ENCODE measurements at places on chromosomes 2 and 18. TPM values are rescaled to one million over a fixed set of nuclear protein-coding genes. Genes with fewer than 3 reads are reported as not detected.

DNA sequence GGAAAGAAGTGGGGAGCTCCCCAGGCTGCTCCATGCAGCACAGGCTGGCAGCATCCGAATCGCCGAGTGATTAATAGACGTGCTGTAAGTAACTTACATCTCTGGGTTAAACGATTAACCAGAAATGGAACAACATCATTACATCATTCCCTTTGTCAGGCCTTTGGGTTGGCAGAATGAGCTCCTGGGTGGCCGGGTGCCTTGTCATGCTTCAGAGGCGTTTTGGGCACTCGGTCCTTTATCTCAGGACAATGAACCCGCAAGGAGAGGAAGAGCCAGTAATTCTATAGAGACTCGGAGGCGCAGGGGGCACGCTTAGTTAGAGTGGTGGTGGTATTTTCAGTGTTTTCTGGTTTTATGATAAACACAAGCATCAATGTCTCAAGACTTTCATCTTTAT, 146.9 kb upstream of the TPO start:
- no peaks in the 10 kb centered on the region for H3K27me3 ChIP-seq
- H3K36me3 ChIP-seq, result no peaks in the 10 kb centered on the region
- no peak overlapping the region for H3K4me3 ChIP-seq
- no peaks in the 10 kb centered on the region for H3K4me1 ChIP-seq

GRCh38 chr2:144162652-144163051, 357.3 kb downstream of the ZEB2 start:
- no peaks in the 10 kb centered on the region for H3K36me3 ChIP-seq
- no peak overlapping the region for H3K4me3 ChIP-seq
- H3K27ac ChIP-seq, result no peak overlapping the region
- peak; percentile 58 for DNase-seq
- H3K27me3 ChIP-seq, result no peaks in the 10 kb centered on the region
- H3K4me1 ChIP-seq, result no peaks in the 10 kb centered on the region

GRCh38 chr2:182186132-182186735, 200.6 kb downstream of the PPP1R1C start:
- H3K27me3 ChIP-seq, result no peaks in the 10 kb centered on the region
- no peak overlapping the region for H3K27ac ChIP-seq
- DNase-seq, result no peak
- no peak overlapping the region for H3K4me3 ChIP-seq
- H3K36me3 ChIP-seq, result no peaks in the 10 kb centered on the region

DNA sequence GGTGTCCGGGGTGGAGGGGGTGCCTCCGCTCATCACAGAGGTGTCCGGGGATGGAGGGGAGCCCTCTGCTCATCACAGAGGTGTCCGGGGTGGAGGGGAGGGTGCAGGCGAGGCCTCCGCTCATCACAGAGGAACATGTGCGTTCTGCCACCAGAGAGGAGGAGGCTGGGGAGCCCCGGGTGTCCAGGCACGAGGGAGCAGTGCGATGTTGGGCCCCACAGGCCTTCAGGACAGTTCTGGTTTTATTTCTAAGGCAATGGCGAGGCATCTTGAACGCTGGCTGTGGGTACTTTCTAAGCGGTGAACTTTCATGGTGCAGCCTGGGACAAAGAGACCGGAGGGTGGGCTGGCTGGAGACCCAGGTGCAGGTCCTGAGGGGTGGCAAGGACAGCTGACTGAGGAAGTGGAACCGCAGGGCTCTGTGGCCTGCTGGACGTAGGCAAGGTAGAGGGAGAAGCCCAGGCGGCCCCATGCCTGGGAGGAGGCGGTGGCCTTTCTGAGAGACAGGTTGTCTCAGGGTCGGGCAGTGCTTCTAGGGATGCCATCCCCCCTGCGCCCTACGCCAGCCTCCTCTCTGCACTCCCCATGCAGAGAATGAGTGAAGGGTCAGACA, 196.6 kb upstream of the SALL3 start:
- H3K4me1 ChIP-seq, result no peaks in the 10 kb centered on the region
- H3K4me3 ChIP-seq, result no peak overlapping the region
- H3K27ac ChIP-seq, result no peak overlapping the region
- no peaks in the 10 kb centered on the region for H3K27me3 ChIP-seq

DNA sequence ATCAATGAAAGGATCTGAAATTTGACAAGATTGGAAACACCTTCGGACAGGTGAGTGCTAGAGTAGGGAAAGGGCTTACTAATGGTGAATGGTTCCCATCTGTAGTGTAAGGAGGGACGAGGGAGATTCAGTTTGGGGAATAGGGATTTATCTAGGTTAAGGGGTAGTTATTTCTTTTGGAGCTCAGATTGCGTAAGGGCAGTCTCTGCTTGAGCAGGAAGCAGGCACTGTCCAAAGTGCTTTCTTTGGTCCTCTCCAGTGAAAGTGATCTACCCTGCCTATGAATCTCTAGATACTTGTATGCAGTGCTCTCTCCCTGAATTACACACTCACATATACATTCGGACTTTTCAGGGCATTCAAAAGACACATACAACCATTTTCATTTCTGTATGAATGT, 272.9 kb upstream of the FIGN start:
- no peak overlapping the region for H3K4me3 ChIP-seq
- no peak overlapping the region for H3K27ac ChIP-seq
- H3K27me3 ChIP-seq, result no peaks in the 10 kb centered on the region
- DNase-seq, result no peak
- no peaks in the 10 kb centered on the region for H3K4me1 ChIP-seq

DNA sequence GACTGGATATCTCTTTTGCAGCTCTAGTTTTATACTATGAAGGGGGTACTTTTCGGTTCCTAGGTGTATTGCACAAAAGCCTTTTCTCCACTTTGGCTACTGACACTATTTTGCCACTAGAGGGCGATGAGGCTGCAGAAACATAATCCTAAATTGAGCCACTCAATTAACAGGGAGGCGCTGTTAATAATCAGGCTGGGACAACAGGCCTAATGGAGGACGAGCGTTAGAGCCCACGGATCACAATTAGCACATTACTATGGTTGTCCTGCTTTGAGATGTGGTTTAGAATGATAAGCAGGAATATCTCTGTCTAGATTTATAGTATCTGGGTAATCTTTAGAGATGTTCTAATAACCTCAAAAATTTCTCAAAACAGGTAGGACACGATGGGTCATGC, 62.2 kb upstream of the PMAIP1 start:
- peak; percentile 15 for DNase-seq
- H3K36me3 ChIP-seq, result no peaks in the 10 kb centered on the region
- H3K4me1 ChIP-seq, result no peaks in the 10 kb centered on the region

GRCh38 chr2:102050854-102051391, 59.2 kb downstream of the IL1R2 start:
- no peaks in the 10 kb centered on the region for H3K27me3 ChIP-seq
- peak; percentile 92 for DNase-seq
- peaks cover 58% of the 10 kb centered on the region for H3K4me1 ChIP-seq

DNA sequence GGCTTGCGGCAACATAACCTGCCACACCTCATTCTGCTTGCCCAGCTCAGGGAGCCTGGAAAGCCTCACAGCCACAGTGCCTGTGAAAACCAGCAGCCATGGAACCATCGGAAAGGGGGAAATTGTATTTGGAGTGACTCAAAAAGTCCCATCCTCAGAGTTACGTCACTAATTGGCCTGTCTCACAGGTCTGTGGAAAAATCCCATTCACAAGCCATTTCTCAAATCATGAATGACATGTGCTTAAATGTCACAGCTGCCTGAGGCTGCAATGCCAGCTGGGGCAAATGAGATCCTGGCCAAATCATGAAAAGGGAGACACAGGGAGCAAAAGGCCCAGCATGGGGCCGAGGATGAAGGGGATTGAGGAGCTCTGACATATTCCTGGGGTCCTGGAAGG, 486.9 kb upstream of the RAB6C start:
- H3K36me3 ChIP-seq, result no peaks in the 10 kb centered on the region
- no peak overlapping the region for H3K4me3 ChIP-seq
- H3K27me3 ChIP-seq, result no peaks in the 10 kb centered on the region
- no peaks in the 10 kb centered on the region for H3K4me1 ChIP-seq
- DNase-seq, result no peak

GRCh38 chr2:142866426-142866825, 11.0 kb upstream of the KYNU start:
- H3K4me1 ChIP-seq, result no peaks in the 10 kb centered on the region
- H3K4me3 ChIP-seq, result no peak overlapping the region
- no peaks in the 10 kb centered on the region for H3K27me3 ChIP-seq
- no peak overlapping the region for H3K27ac ChIP-seq
- no peak for DNase-seq

GRCh38 chr2:5125017-5125730, 567.0 kb upstream of the SOX11 start:
- DNase-seq, result no peak
- H3K4me3 ChIP-seq, result no peak overlapping the region
- H3K4me1 ChIP-seq, result no peaks in the 10 kb centered on the region
- no peaks in the 10 kb centered on the region for H3K36me3 ChIP-seq
- H3K27ac ChIP-seq, result no peak overlapping the region

- no peak for DNase-seq
- no peaks in the 10 kb centered on the region for H3K27me3 ChIP-seq
- H3K4me3 ChIP-seq, result no peak overlapping the region
- no peaks in the 10 kb centered on the region for H3K4me1 ChIP-seq
Measured at GRCh38 chr2:207216457-207216856, 50.7 kb upstream of the KLF7 start.

DNA sequence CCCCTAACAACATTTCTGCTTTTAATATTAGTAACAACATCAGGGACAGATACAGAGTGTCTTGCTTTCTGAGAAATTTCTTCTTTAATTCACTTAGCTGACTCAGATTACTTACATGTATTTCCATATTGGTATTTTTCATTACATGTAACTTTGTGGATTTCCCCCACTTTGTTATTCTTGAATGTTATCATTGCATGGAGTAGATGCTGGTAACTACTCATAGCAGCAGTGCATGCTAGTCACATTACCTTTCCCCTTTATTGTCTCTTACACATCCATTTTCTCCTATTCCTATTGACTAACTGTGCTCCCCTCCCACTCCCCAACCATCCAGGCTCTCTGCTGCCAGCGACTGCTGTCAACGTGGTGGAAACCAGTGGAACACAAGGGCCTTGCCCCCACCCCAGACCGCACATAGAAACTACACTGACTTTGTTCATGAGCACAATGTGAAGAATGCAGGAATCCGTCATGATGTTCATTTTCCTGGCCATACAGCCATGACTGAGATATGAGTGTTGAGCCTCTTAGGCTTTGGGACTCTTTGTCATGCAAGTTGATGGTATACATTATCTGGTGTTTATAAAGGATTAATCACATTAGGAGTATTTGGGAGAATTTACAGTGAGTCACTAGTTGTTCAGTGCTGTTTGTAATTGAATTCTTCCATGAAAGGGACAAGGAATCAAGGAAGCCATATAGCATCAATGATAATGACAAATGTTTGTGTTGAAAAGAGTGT, 91.0 kb downstream of the EPB41L5 start:
- H3K4me3 ChIP-seq, result no peak overlapping the region
- no peak overlapping the region for H3K27ac ChIP-seq
- H3K36me3 ChIP-seq, result peaks cover 20% of the 10 kb centered on the region
- no peak for DNase-seq
- no peaks in the 10 kb centered on the region for H3K27me3 ChIP-seq
- peaks cover 29% of the 10 kb centered on the region for H3K4me1 ChIP-seq

- no peak overlapping the region for H3K27ac ChIP-seq
- H3K4me1 ChIP-seq, result no peaks in the 10 kb centered on the region
- DNase-seq, result no peak
- H3K27me3 ChIP-seq, result no peaks in the 10 kb centered on the region
- no peaks in the 10 kb centered on the region for H3K36me3 ChIP-seq
- H3K4me3 ChIP-seq, result no peak overlapping the region
Measured at GRCh38 chr18:52451256-52451655, 111.3 kb downstream of the DCC start.

- no peaks in the 10 kb centered on the region for H3K36me3 ChIP-seq
- no peaks in the 10 kb centered on the region for H3K27me3 ChIP-seq
- DNase-seq, result no peak
- H3K27ac ChIP-seq, result no peak overlapping the region
- H3K4me1 ChIP-seq, result peaks cover 5% of the 10 kb centered on the region
Measured at GRCh38 chr18:47881752-47882455, 48.6 kb downstream of the SMAD2 start.

DNA sequence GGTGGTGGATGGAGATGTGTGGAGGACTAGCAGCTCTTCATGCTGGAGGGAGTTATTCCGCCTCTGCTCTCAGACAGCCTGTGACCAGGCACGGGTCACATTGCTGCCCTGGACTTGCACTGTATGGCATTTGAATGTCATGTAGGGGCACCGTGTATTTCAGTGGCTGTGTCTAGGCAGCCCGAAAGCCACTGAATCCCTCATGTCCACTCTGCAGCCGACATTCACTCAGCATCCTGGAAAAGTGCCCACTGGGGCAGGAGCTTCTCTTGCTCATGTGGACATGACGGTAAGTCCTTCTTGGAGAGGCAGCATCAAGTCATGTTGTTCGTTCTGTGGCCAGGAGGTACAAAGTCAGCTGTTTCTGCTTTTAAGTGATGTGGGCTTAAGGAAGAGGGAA, 127.9 kb downstream of the SH3RF3 start:
- H3K36me3 ChIP-seq, result no peaks in the 10 kb centered on the region
- no peak overlapping the region for H3K27ac ChIP-seq
- H3K27me3 ChIP-seq, result no peaks in the 10 kb centered on the region
- peaks cover 9% of the 10 kb centered on the region for H3K4me1 ChIP-seq
- no peak for DNase-seq
- no peak overlapping the region for H3K4me3 ChIP-seq

DNA sequence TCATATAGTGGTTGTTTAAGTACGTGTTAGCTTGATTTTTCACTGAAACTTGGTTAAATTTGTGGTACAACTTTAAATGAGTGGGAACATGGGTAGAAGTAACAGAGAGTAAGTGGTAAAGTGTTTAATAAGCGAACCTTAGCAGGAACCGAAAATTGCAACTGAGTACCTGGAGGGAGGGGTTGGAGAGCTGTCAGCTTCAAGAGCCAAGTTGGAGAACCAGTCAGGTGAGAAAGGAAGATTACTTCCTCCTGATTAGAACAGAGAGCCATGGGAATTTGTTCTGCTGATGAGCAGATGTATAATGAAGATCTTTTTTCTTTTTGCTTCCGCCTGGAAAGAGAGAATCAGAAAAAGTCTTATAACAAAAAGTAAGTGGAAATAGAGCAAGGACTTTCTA, 158.4 kb upstream of the CDH7 start:
- no peaks in the 10 kb centered on the region for H3K36me3 ChIP-seq
- no peak overlapping the region for H3K27ac ChIP-seq
- no peak overlapping the region for H3K4me3 ChIP-seq

GRCh38 chr18:69127873-69128500, 272.7 kb upstream of the DOK6 start:
- DNase-seq, result no peak
- H3K4me3 ChIP-seq, result no peak overlapping the region
- H3K27me3 ChIP-seq, result no peaks in the 10 kb centered on the region
- H3K4me1 ChIP-seq, result no peaks in the 10 kb centered on the region

- no peak overlapping the region for H3K27ac ChIP-seq
- H3K27me3 ChIP-seq, result no peaks in the 10 kb centered on the region
- H3K4me3 ChIP-seq, result no peak overlapping the region
- peaks cover 20% of the 10 kb centered on the region for H3K4me1 ChIP-seq
Measured at GRCh38 chr2:29238497-29238896, 123.3 kb downstream of the CLIP4 start.

MDH1B gene
- total RNA-seq, result 8.4 TPM

NEU4 gene
- total RNA-seq, result 0.78 TPM

IL18RAP gene
- 2.8 TPM for total RNA-seq

SLC9A2 gene
- 0.40 TPM for total RNA-seq

KCNJ13 gene
- 0.81 TPM for total RNA-seq

NAT8 gene
- total RNA-seq, result not detected

MMADHC gene
- total RNA-seq, result 77.0 TPM

HNMT gene
- total RNA-seq, result 26.2 TPM

RFTN2 gene
- total RNA-seq, result 10.2 TPM

Measured in thyroid gland (tissue), 4 donors.